ENCODE measurements at places on chromosomes 1 and 21.
A peak's percentile ranks its signal among the peaks of the same experiment; 100 is the strongest.

- DNase-seq, result no peak
Measured at GRCh38 chr1:186978596-186979556, 150.1 kb downstream of the PLA2G4A start.

DNA sequence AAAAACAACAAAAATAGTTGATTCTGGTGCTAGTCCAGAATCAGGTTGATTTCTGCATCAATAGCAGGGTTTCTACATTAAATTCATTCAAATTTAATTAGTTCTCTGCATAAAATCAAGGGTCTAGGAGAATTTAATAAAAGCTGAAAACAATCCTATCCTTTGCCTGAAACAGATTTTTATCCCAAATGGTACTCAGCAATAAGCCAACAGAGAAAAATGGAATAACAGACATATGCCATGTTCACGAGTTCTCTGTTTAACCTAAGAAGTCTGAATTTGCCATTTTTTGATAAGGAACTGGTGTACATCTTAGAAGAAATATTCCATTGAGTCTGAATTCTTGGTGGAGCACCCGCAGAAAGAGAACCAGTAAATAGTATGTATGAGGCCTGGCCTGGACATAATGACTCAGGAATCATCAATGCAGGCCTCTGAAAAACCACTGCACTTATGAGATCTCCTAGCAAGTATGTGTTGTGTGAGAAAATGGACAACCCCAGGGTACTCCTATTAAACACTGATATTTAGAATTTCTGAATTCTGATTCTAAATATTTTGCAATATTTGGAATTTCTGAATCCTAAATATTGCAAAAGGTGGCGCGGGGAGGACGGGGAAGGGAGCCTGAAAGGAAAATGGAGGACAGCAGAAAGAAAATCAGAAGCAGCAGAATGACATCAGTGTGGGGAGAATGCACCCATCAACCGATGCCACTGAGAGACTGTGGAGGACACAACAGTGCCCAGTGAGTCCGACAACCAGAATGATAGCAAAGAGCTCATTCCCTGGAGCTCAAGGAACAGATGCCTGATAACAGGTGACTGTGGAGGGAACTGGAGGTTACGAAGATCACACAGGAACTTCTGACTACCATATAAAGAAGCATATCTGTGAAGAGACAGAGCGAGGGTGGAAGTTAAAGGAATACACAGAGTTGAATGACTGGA lies 97.6 kb downstream of the APP start:
- no peak for DNase-seq

DNA sequence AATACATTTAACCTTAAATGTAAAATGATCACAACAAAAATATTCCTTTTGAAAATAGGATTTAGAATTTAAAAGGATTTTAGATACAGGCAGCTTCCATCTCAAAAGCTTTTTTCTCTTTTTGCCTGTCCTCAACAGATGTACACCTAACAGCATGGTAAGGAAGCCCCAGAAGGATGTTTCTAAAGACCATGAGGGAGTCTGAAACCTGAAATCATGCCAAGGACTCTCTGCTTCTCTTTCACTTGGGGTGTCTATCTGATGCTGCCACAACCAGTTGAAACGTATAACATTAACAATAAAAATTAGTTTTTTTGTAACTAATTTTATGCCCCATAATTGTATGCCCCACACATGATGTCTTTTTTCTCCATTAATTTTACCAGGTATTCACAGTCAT lies 5.4 kb upstream of the ZNF281 start:
- no peak for DNase-seq

DNA sequence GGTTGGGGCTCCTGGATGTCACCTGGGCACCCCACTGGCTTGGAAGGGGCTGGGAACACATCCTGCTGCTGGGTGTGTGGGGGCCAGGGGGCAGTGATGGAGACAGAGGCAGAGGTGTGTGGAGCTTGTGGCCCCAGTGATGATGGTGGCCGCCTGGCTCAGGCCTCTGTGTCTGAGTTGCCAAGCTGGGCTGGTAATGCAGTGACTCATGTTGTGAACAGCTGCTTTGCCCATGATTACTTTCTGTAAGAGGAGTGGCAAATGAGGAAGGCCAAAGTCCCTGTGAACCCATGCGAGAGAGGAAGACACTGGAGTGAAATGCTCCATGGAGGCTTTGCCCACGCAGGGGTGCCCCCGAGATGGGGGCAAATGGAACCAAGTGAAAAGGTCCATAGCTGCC lies 86.8 kb downstream of the KCNJ6 start:
- no peak for DNase-seq

GRCh38 chr1:160376525-160377131 lies 9.8 kb downstream of the NHLH1 start:
- DNase-seq, result peak; percentile 79

- no peak for DNase-seq
Measured at GRCh38 chr1:78304761-78305160, 186.0 kb upstream of the PTGFR start.

DNA sequence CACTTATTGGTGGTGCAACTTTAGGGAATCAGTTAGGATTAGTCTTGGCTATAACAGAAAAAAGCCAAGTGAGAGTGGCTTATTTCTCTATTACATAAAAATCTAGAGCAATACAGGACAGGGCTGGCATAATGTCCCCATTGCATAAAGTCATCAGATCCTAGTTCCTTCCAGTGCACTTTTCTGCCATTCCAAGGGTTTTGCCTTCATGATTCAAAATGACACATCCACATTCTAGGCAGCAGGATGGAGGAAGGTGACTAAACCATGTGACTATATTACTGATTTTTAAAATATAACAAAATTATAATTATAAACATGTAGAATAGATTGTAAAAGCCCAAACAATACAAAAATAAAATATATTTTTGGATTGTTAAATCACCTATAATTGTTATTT lies 18.8 kb downstream of the JUN start:
- no peak for DNase-seq

- DNase-seq, result no peak
Measured at GRCh38 chr1:151368393-151369301, 3.9 kb downstream of the SELENBP1 start.

DNA sequence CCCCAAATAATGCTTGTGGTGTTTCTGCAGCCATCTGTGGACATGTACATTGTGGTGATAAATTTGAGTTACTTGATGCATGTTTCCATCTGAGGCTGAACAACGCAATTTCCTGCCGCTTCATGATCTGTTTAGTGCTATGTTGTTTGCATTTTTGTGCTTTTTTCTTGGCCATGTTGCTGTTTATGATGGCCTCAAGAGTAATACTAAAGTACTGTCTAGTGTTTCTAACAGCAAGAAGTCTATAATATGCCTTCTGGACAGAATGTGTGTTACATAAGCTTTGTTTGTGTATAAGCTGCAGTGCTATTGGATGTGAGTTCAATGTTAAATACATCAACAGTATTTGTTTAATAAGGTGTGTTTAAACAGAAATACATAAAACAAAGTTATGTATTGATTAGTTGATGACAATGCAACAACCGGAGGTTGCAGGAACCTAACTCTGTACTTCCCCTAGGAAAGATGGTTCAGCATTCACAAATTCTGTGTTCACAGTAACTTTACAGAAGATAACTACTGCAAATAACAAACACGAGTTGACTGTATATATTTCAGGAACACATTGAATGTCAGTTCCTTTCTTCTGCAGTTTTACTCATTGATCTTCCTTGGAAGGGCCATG lies 114.8 kb upstream of the USP24 start:
- no peak for DNase-seq

- DNase-seq, result peak; percentile 29
Measured at GRCh38 chr1:154943649-154944400, 7.3 kb upstream of the PMVK start.

GRCh38 chr1:27428316-27429028 lies 36.0 kb downstream of the GPR3 start:
- DNase-seq, result peak; percentile 38

- DNase-seq, result peak; percentile 64
Measured at GRCh38 chr1:25810341-25811299, 9.1 kb upstream of the MTFR1L start.
